ENCODE measurements at places on chromosomes 3 and 15.

DNA sequence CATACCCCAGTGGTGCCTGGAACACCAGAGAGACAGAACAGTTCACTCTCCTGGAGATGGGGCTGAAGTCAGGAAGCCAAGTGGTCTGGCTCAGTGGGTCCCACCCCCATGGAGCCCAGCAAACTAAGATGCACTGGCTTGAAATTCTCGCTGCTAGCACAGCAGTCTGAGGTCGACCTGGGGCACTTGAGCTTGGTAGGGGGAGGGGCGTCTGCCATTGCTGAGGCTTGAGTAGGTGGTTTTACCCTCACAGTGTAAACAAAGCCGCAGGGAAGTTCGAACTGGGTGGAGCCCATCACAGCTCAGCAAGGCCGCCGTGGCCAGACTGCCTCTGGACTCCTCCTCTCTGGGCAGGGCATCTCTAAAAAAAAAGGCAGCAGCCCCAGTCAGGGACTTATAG is 272.0 kb downstream of the KLF13 start:
- DNase-seq, result no peak

- no peak for DNase-seq
Observed at GRCh38 chr15:31177951-31178350, 76.4 kb upstream of the TRPM1 start.

DNA sequence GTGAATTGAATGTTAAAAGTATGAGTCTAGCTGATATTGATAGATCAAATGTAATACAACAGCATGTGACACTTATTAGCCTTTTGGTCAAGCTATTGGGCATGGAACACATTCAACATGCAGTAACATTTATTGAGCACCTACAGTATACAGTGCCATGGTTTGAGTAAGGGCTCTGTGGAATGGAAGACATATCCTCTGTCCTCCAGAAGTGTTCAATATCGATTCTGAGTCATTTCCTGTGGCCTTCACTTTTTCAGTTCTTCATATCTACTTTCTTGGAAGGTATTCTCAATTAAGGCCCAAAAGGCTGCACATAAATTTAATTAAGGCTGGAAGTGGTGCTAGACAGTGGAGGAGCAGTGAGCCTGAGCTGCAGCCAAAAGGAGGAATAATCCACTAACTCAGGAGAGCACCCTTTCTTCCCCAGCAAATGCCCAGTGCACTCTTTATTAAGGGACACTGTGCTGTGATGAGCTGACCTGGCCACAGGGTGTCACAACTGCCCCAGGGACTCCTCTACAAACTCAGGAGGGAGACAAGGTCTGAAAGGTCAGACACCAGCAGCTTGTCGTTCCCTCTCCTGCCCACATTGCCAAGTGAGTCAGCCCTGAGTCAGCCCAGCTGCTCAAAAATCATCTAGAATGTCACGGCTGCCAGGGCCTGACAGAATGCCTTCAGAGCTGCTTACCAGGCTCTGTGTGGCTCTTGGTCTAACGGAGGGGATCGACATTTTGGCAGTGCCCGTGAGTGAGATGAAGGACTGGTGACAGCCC is 544.8 kb downstream of the AGBL1 start:
- peak; percentile 6 for DNase-seq

DNA sequence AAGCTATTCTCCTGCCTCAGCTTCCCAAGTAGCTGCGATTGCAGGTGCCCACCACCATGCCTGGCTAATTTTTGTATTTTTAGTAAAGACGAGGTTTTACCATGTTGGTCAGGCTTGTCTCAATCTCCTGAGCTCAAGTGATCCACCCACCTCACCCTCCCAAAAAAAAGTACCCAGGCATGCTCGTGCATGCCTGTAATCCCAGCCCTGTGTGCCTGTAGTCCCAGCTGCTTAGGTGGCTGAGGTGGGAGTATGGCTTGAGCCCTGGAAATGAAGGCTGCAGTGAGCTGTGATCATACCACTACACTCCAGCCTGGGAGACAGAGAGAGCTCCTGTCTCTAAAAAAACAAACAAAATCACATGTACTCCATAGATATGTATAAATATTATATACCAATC is 176.5 kb downstream of the SOX2 start:
- no peak for DNase-seq

DNA sequence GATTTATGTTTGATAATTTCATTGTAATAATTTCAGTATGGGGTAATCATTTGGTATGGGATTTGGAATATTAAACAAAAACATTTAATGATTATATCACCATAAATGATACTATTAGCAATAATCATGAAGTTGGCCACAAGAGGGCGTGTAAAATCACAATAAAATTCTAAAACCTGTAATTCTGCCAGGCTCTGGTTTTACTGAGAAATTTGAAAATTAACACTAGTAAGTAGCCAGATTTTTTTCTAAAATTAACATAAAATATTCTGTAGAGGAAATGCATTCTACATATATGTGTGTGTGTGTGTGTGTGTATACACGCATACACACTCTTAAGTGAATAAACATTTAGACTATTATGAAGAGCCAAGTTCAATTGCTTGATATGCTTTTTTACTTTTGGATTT is 40.5 kb downstream of the FEZF2 start:
- no peak for DNase-seq

DNA sequence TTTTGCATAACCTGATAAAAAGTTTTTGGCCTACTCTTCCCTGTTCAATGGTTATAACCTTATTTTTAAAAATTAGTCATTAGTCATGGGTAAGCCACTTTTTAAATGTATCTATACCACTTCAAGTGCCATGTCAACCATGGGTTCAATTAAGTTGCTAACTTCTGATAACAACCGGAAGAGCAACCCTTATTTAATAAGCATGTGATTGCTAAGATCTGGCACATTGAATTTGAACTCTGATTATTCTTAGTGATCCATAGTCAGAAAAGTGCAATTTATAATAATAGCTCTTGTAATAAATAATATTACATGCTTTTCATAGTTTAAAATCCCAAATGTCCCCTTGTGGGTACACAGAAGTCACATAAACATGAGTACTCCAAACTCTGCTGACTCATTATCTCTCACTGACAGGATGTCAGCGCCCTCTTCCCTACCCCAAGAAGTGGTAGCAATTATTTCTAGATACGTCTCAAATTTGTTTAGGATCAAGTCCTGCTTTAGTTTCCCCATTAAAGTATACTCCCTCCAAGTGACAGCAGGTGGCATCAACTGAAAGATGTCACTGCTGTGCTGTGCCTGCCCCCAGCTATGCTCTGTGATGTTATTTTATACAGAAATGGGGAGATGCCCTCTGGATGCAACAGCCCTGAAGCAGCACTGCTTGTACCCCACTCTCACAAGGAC is 18.6 kb downstream of the SAMD7 start:
- DNase-seq, result no peak

DNA sequence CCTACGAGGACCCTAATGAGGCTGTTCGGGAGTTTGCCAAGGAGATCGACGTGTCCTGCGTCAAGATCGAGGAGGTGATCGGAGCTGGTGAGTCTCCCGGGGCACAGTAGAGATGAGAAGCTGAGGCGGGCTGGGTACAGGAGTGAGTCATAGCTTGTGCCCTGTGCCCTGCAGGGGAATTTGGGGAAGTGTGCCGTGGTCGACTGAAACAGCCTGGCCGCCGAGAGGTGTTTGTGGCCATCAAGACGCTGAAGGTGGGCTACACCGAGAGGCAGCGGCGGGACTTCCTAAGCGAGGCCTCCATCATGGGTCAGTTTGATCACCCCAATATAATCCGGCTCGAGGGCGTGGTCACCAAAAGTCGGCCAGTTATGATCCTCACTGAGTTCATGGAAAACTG is 17.9 kb downstream of the EPHB3 start:
- no peak for DNase-seq

DNA sequence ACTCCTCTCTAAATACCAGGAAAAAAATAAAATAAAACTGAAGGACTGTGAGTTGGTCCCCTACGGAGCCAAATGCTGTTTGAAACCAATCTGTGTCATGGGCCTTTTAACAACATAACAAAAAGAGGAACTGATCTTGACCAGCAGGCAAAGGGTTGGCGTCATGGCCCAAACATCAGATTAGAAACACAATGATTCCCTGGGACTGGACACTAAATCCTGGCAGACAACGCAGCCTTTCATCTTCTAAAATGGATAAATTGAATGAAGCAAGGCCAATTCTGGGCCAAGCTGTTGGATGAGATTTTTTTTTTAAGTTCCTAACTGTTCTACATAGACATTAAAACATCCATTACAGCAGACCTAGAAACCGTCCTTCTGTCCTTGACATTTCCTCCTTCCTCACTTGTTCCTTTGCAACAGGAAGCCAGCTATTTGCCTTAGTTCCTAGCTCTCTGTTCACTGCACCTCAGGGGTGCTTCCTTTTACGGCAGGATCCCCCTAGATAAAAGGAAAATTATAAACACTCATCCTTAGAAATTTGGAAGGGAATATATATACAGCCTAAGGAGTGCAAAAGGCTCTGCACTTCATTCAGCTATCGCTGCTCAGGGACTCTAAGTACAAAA is 21.6 kb upstream of the TAFA4 start:
- DNase-seq, result no peak

DNA sequence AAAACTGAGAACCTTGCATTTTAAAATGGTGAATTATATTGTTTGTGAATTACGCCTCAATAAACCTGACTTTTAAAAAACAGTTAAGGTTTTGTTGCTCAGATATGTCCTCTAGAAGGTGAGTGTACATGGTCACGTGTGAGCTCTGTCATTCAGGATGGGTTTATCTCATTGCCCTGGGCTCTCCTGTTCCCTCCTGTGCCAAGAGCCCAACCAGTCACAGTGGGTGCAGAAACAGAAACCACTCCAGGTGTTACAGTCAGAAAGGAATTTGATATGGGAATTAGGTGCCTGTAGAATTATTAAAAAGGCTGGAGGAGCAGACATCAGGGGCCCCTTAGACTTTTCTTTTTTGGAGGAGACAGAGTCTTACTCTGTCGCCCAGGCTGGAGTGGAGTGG is 196.4 kb downstream of the STT3B start:
- no peak for DNase-seq

DNA sequence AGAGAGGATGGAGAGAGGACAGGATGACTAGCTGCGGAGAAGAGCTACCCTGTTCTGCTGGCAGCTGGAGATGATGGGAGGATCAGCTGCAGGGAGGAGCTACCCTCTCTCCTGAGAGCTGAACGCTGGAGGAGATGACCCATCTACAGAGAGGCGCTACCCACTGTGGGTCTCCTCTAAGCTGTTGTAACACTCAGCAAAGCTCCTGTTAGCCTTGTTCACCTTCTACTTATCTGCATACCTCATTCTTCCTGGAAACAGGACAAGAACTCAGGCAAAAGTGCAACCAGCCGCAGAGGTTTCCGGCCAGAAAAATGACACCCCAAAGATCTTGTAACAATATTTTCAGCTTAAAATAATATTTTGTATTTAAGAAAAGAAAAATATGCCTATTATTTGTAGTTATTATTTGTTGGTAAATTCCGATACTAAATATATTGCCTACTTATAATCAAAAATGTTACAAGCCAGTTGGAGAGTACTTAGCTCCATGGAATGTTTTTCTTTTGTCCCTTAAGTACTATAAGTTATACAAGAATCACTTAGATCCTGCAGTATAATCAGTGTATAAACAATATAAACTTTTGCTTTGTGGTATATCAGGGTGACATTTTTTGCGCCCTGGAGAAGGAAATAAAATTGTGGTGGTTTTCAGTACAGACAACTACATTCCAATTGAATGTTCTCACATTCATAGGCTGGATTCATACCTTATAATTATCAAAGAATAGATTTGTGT is 1188.0 kb upstream of the CADM2 start:
- DNase-seq, result no peak

DNA sequence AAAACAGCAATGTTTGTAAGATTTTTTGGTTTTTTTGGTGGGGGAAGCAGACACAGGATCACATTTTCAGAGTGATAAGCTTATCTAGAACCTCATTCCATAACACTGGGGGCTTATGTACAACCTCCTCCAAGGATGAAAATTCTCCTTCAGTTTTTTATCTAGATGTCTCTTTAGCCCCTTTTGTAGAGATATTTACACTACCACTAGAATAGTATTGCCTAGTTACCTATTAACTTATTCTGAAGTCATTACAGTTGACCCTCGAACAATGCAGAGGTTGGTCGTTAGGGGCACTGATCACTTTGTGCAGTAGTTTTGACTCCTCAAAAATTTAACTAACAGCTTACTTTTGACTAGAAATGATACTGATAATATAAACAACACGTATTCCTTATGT is 32.8 kb downstream of the IFT57 start:
- no peak for DNase-seq

DNA sequence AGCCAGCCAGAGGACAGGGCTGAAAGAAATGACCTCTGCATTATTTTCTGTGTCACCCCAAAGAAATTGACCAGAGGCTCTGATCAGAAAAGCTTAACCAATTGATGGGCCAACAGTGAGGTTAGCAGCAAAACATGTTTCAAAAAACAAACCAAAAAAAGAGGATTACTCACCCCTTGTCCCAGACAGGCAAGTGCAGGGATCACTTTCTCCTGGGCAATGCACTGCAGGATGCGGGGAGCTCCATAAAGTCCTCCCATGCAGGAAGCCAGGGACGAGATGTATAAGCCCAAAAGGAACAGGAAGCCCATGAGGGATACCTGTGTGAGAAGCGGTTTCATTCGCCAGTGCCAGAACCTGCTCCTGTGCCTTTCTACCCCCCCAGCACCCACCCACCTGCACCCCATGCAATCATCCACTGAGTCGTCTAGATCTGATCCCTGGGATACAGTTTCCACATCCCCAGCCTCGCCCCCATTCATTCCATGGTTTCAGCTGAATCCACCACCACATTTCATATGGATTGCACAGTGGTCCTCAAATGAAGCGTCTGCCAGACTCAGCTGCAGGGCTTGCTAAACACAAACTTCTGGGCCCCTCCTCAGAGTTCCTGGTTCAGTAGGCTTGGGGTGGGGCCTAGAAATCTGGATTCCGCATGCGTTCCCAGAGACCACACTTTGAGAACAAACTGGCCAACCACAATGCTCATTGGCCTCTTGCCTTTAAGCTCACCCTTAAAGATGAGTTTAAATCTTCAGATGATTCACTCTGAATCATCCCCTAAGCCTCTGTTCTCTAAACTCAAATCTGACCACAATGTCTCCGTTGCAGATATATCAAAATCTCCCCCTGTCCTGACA is 54.4 kb upstream of the HEG1 start:
- no peak for DNase-seq

DNA sequence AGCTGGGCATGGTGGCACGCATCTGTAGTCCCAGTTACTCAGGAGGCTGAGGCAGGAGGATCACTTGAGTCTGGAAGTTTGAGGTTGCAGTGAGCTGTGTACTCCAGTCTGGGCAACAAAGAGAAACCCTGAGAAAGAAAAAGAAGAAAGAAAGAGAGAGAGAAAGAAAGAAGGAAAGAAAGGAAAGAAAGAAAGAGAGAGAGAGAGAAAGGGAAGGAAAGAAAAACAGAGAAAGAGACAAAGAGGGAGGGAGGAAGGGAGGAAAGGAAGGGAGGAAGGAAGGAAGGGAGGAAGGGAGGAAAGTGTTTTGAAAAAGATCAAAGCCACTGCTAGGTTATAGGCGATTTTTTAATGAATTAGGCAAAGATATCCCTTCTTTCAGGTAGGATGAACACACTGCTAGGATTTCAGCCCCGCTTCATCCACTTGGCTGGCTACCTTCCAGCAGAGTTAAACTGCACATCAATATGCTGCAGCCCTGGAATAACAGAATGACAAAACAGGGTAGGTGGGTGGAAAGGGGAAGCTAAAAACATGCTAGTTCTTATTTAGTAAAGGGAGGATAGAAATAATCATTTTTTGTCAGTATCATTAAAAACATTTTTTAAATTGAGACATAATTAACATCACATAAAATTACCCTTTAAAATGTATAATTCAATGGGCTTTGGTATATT is 12.8 kb upstream of the PPARG start:
- DNase-seq, result no peak

- DNase-seq, result no peak
Observed at GRCh38 chr3:74001436-74001835, 376.7 kb upstream of the PDZRN3 start.

GRCh38 chr15:91980502-91981267 is 127.2 kb downstream of the SLCO3A1 start:
- DNase-seq, result no peak
